Activated CD4-positive, alpha-beta T cell treated with anti-CD3 and anti-CD28 coated beads, Interleukin-2, amount 50 U/mL, for 1 hour (primary cell): ENCODE measurements at places on chromosomes 11 and 22.

DNA sequence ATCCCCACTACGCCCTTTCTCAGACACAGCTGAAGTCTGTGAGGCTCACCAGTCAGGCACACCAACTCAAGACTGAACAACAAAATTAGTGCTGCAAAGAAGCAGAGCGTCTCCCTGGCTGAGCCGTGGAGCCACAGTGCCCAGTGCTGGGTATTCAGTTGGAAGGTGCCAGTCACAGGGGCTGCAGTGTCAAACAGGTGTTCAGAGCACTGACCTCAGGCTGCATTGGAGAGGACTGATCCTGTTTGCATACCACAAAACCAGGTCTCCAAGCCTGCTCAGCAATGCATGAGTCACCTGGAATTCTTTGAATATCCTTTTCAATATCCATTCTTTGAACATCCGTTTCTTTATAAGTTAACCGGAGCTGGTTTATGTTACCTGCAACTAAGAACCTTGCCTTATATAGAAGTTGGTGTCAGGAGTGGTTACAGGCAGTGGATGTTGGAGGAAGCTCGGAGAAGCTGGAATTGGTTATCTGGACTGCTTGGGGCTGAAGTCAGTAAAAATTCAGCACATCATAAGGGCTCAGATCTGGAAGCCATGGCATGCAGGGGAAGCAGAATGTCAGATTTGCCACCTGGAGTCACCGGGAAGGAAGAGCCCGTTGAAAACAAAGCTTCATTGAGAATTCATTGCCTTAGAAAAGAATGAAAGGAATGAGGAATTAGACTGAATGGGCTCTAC, 30.3 kb downstream of the PDGFB start:
- no peak for DNase-seq

- no peak for DNase-seq
Observed at GRCh38 chr11:1958367-1958766, 11.2 kb downstream of the MRPL23 start.

DNA sequence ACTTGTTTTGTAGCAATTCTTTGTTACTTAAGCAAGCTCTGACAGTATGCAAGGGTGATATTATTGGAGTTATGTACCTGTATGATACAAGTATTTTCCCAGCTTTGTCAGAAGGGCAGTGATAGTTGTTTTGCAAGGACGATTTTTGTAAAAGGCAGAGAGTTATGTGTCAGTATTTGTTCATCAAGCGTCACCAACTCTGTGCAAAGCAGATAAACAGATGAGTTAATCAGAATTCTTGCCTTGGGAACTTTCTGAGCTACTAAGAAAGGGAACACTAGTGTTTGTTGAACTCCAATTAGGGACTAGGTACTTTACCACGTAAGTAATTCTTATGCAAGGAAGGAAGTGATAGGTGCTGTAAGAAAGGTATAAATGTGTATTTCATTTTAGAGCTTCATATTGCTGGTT, 1.4 kb downstream of the USP47 start:
- no peak for DNase-seq

GRCh38 chr22:17782621-17783020, 8.4 kb upstream of the BID start:
- DNase-seq: no peak

DNA sequence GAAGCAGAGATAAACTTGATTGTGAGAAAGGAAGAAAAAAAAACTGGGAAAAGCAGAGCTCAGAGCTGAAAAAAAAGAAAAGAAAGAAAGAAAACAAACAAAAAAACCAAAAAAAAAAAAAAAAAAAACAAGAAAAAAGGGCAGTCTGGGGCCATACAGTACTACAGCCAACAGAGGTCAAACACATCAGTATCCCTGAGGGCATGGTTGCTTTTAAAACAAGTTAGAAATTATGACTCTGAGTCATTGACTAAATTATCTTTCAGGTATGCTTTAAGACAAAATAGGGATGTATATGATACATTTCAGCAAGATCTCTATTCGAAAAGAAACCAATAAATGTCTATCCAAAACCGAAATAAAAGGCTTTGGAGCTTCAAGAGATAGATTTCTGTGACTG, 37.1 kb upstream of the TLCD5 start:
- DNase-seq: no peak

- DNase-seq: no peak
Observed at GRCh38 chr22:28102151-28102812, 183.2 kb upstream of the PITPNB start.

GRCh38 chr11:106381895-106382294, 304.4 kb downstream of the AASDHPPT start:
- DNase-seq: no peak

DNA sequence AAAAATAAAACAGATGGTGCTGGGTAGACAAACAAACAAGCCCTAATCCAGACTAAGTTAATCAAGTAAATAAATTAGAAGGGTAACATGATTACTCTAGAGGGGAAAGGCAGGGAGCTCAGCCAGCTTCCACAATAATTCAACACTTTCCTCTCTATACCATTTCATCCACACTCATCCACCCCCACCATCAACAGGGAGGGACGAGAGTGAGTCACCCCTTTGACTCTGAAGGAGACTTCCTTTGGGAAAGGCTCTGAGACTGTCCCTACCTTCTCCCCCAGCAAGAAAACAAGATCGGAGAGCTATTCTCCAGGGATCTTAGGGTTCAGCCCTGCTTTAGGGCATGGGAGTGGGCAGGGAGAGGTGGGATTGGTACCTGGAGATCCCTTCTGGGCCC, 33.1 kb downstream of the TRIM66 start:
- no peak for DNase-seq

- no peak for DNase-seq
Observed at GRCh38 chr22:17012267-17012666, 4.2 kb upstream of the GAB4 start.
